Activated CD8-positive, alpha-beta T cell treated with anti-CD3 and anti-CD28 coated beads, Interleukin-2, amount 10 ng/mL, durations not matched to agents 7 days and 5 days (primary cell): ENCODE measurements at places on chromosomes 2 and 18.
A peak's percentile ranks its signal among the peaks of the same experiment; 100 is the strongest.

- H3K27ac ChIP-seq: no peak overlapping the region
- H3K4me3 ChIP-seq: no peak overlapping the region
- H3K36me3 ChIP-seq: no peaks in the 10 kb centered on the region
- no peaks in the 10 kb centered on the region for H3K27me3 ChIP-seq
Observed at GRCh38 chr2:3608373-3609278, 13.7 kb downstream of the COLEC11 start.

GRCh38 chr18:11147962-11148679, 1.2 kb downstream of the PIEZO2 start:
- H3K4me1 ChIP-seq: no peaks in the 10 kb centered on the region
- peaks cover 2% of the 10 kb centered on the region for H3K36me3 ChIP-seq
- H3K27ac ChIP-seq: peak overlapping the region; percentile 46
- no peak overlapping the region for H3K4me3 ChIP-seq
- H3K27me3 ChIP-seq: peaks cover 36% of the 10 kb centered on the region
- DNase-seq: no peak

- H3K4me1 ChIP-seq: peaks cover 4% of the 10 kb centered on the region
- H3K4me3 ChIP-seq: no peak overlapping the region
- no peak for DNase-seq
Observed at GRCh38 chr2:69177785-69178636, 165.0 kb downstream of the ANTXR1 start.

DNA sequence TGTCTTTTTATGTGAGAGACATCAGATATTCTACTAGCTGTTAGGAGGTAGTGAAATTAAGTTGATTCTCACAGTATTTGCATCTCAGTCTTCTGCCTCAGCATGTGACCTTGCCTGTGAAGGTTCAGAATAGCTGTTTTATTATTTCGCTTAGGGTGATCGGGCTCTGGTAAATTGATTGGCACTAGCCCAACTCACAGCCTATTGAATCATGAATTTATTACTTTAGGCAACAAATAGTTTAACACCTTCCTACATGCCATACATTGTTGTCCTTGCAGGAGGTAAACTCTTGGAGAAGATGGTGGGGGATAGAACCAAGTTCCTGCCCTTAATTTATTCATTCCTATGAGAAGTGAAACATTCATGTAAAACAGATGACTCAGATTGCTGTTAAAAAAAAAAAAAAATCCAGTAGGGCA, 101.9 kb downstream of the GPD2 start:
- H3K4me3 ChIP-seq: no peak overlapping the region
- peaks cover 4% of the 10 kb centered on the region for H3K36me3 ChIP-seq
- no peak overlapping the region for H3K27ac ChIP-seq

- H3K4me1 ChIP-seq: no peaks in the 10 kb centered on the region
- H3K27me3 ChIP-seq: no peaks in the 10 kb centered on the region
- H3K36me3 ChIP-seq: no peaks in the 10 kb centered on the region
Observed at GRCh38 chr2:182554950-182555349, 128.1 kb upstream of the PDE1A start.

DNA sequence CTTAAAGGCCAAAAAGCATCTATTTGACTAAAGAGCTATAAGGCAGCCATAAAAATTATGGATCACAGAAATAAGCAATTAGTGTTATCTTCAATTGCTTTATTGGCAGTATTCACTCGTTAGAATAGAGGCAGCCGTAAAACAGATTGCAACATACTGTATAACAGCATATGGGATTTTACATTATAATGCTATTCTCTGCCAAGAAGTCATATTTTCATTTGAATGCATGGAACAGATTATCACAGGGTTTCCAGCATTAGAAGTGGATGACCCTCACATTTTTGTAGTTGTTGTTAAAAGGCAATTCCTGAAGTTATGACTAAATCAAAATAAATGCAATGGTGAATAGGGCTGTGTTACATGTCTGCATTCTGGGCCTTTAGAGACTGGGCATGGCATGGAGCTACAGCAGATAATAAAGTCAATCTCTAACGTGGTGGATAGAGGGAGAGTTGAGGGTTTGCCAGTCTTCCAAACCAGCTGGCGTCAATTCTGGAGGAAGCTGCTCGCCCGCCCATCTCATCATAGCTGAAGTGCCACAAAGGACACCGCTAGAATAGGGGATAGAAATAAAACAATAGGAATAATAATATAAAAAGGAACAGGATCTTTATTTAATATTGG, 155.4 kb upstream of the VRK2 start:
- DNase-seq: no peak
- H3K4me3 ChIP-seq: no peak overlapping the region
- peaks cover 7% of the 10 kb centered on the region for H3K4me1 ChIP-seq
- no peaks in the 10 kb centered on the region for H3K36me3 ChIP-seq
- H3K27ac ChIP-seq: no peak overlapping the region
- peaks cover 5% of the 10 kb centered on the region for H3K27me3 ChIP-seq

DNA sequence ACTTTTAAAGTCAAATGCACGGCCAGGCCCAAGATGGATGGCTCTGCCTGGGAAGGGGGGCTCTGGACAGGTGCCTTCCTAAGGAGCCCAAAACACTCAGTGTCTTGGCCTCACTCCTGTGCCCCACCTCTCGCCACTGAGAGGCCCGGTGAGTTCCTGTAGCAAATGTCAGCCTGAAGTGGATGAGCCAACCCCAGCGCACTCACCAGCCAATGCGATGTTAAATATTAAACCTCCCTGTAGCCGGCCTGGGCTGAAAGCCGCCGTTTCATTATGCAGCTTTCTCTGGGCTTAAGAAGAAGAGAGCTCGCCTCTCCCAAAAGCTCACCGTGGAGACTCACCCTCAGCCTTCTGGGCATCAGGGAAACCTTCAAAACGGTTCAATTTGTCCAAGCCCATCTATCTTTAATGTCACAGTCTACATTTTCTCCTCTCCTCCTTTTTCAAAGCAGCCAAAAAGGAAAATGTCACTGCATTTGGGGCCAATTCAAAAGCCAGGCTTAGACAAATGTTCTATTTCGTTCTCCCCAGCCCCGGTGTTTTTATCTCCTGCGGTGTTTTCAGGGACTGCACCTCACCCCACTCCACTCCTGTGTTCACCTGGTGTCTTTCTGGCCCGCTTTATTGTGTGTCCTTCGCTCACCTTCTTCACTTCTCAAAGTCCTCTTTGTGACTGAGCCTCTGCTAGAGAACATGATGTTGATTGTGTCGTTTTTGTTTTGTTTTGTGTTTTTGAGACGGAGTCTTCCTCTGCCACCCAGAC, 124.0 kb downstream of the NRP2 start:
- no peaks in the 10 kb centered on the region for H3K4me1 ChIP-seq
- no peak overlapping the region for H3K4me3 ChIP-seq
- H3K27me3 ChIP-seq: peaks cover 2% of the 10 kb centered on the region
- no peak overlapping the region for H3K27ac ChIP-seq
- no peaks in the 10 kb centered on the region for H3K36me3 ChIP-seq
- DNase-seq: no peak

DNA sequence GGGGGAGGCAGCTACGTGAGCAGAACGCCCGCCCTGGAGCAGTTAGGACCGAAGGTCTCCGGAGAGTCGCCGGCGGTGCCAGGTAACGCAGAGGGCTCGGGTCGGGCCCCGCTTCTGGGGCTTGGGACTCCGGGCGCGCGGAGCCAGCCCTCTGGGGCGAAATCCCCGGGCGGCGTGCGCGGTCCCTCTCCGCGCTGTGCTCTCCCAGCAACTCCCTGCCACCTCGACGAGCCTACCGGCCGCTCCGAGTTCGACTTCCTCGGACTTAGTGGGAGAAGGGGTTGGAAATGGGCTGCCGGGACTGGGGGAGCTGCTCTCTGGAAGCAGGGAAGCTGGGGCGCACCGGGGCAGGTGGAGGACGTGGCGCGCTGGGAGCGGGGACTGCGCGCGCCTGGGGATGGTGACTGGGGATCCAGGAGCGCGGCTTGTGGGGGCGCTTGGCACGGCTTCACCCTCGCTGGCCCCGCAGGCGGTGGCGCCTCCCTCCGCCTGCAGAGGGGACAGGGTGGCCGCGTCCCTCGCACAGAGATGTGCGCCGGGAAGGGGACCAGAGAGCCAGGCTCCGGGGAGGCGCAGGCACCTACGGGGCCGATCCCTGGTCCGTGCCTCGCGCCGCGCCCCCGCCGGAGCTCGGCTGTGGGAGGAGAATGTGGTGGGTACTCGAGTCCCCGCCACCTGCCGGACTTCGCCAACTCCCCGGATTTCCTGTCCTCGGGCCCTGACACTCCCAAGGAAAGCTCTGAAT, 688 bp downstream of the CDH20 start:
- DNase-seq: no peak
- H3K27me3 ChIP-seq: peaks cover 24% of the 10 kb centered on the region
- H3K36me3 ChIP-seq: no peaks in the 10 kb centered on the region
- H3K27ac ChIP-seq: no peak overlapping the region
- H3K4me1 ChIP-seq: no peaks in the 10 kb centered on the region
